ENCODE measurements at places on chromosomes 7 and 10.

- peak; percentile 97 for DNase-seq
These were observed 14.3 kb downstream of the BPGM start for GRCh38 chr7:134660961-134661376.

- DNase-seq: no peak
These were observed 4.3 kb downstream of the NEBL start for GRCh38 chr10:20892796-20893195.

DNA sequence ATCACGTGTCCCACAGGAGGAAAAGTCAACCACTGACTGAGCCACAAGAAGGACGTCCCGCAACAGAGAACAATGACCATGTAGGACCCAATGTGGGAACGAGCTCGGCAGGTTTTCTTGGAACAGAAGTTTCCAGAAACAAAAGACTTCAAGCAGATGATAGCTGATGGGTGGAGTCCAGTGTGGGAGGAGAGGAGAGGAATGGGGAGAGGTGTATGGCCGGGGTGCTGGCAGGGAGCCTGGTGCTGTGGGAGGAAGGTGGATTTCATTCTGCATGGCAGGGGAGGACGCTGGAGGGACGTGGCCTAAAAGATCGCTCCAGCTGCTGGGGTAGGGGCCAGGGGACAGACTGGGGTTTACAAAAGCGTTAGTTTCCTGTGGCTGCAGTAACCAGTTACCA is 48.5 kb upstream of the LMTK2 start:
- no peak for DNase-seq

DNA sequence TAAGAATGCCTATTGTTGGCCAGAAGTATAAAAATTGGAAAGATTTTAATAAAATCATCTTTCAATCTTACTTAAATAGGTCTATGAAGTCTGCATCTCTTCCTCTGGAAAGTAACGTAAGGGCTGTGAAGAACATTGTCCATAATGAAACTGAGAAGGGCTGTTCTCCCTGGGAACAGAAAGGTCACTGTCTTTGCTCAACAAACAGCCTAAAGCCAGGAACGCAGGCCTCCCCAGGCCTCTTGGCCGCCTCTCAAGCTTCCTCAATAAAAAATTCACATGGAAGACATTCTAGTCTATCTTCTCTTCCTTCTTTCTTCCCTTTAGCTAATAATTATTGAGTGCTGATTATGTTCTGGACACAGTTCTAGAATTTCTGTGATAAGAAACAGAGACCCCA is 9.1 kb upstream of the IDI2 start:
- peak; percentile 36 for DNase-seq

- peak; percentile 68 for DNase-seq
These were observed 57.6 kb downstream of the RNLS start for GRCh38 chr10:88525371-88526069.

GRCh38 chr7:52992001-52992400 is 43.4 kb upstream of the POM121L12 start:
- DNase-seq: no peak

GRCh38 chr10:99426689-99427088 is 3.7 kb downstream of the GOT1 start:
- no peak for DNase-seq

GRCh38 chr7:133859231-133859630 is 267.9 kb upstream of the LRGUK start:
- no peak for DNase-seq

DNA sequence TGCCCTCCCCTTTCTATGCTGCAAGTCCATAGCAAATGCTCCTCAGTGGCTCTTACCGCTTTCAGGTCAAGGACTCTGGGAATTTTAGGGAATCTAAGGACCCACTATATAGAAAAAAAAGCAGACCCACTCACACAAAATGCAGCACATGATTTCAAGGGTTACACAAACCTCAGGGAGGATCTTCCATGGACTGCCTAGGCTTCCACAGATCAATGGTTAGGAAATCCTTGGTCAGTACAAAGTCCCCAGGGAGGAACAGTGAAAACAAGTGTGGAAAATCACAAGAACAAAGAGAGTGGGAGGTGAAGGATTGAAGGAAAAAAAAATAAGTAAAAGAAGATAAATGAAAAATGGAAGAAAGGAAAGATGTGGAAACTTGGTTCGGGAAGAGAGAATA is 188.4 kb downstream of the AHR start:
- no peak for DNase-seq

- peak; percentile 52 for DNase-seq
These were observed 577 bp downstream of the DNAJB9 start for GRCh38 chr7:108570146-108570755.

DNA sequence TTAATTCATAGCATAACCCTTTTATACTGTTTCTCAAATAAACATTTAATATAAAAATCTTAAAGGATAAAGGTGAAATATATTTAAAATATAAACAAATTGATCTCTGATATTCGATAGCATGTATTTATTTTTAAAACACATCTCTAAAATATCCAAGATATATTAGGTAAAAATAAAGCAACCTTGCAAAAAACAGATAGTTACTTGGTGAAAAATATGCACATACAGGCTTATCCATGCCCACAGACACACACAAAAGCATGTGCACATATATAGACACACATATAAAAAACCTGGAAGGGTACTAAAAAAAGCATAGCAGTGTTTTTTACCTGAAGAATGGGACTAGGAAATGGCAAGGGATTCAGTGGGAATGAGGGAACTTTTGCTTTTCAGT is 19.8 kb downstream of the POT1 start:
- DNase-seq: no peak

DNA sequence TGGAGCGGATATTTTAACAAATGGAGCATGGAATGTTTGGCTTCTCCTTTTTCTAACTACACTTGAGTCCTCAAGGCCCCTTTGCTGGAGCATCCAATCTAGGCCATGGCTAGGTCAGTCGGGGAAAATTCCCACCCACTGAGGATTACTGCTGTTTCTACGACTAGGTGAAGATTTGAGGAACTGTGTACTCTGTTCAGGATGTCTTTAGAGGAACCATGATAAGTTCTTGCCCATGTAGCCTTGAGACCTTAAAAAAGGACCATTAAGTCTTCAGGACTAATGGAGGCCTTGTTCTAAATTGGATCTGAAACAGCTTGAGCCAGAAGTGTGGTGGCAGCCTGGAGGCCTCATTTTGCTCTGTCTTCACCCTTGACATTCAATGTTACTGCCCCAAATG is 6.2 kb downstream of the AGK start:
- DNase-seq: no peak

DNA sequence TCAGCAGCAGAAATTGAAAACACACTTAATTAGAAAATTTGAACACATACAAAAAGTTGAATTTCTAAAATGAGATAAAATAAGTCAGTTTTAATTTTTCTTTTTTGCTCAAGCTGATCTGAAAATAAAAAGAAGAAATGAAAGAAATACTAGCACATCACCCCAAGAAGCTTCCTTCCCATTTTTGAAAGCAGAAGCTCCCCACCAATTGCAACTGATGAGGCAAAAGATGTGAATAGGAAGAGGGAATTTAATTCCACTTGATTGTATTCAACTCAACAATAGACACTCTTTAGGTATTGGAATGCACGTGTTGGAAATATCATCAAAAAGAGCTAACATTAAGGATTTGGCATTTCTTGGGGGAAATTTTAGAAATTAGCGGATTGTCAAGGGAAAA is 175.8 kb downstream of the TRIL start:
- no peak for DNase-seq

GRCh38 chr7:128431221-128431620 is 21.4 kb upstream of the IMPDH1 start:
- DNase-seq: peak; percentile 39

DNA sequence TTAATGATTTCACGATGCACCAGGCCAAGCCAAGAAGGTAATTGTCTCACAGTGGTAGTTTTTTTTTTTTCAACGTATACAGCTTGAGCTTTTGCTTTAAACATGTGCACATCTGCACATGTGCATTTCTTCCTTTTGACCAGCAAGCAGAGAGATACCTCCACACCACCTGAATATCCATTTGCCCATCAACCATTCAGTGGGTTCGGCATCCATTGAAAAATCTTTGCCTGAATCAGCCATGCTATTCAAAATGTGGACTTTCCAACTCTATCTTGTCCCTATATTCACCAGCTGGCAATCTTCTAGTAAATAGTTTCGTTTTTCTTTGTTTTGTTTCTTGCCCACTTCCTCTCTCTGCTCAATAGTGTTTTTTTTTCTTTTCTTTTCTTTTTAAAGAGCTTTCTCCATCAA is 7.7 kb upstream of the TRA2A start:
- no peak for DNase-seq

- DNase-seq: no peak
These were observed 123.9 kb downstream of the SEMA3C start for GRCh38 chr7:80794631-80795573.

GRCh38 chr10:80487791-80488538 is 33.9 kb downstream of the TSPAN14 start:
- DNase-seq: no peak

- DNase-seq: peak; percentile 66
These were observed 91.0 kb downstream of the SEMA3D start for GRCh38 chr7:85095806-85096205.

DNA sequence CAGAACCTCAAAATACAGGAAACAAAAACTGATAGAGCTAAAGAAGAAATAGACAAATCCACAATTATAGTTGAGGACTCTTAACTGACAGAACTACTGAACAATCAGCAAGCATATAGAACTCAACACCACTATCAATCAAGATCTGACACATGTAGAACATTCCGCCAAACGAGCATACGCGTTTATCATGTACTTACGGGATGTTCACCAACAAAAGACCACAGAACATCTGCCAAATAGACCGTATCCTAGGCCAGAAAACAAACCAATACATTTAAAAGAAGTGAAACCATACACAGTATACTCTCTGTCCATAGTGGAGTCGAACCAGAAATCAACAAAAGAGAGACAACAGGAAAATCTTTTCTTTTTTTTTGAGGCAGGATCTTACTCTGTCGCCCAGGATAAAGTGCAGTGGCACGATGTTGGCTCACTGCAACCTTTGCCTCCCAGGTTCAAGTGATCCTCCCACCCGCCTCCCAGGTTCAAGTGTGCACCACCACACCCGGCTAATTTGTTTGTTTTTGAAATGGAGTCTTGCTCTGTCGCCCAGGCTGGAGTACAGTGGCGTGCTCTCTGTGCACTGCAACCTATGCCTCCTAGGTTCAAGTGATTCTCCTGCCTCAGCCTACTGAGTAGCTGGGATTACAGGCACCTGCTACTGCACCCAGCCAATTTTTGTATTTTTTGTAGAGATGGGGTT is 5.1 kb downstream of the GNA12 start:
- no peak for DNase-seq

All from EH (cell line).